H9 (cell line): ENCODE measurements at places on chromosomes 1 and 21. TPM values are rescaled to one million over a fixed set of nuclear protein-coding genes. Genes with fewer than 3 reads are reported as not detected.
A peak's percentile ranks its signal among the peaks of the same experiment; 100 is the strongest.

GRCh38 chr1:204150702-204151551, 917 bp downstream of the ETNK2 start:
- H3K27me3 ChIP-seq: no peaks in the 10 kb centered on the region; the same call in 1 of the 2 replicates
- no peaks in the 10 kb centered on the region for H3K36me3 ChIP-seq
- H3K4me3 ChIP-seq: peak overlapping the region; percentile 62
- peaks cover 4% of the 10 kb centered on the region; the same call in 1 of the 2 replicates for H3K4me1 ChIP-seq

- no peak overlapping the region for H3K27ac ChIP-seq
- H3K4me3 ChIP-seq: no peak overlapping the region
Measured at GRCh38 chr1:244092293-244092963, 41.3 kb downstream of the ZBTB18 start.

SNRPE gene
- total RNA-seq: 326 and 327 TPM in 2 replicates

DNA sequence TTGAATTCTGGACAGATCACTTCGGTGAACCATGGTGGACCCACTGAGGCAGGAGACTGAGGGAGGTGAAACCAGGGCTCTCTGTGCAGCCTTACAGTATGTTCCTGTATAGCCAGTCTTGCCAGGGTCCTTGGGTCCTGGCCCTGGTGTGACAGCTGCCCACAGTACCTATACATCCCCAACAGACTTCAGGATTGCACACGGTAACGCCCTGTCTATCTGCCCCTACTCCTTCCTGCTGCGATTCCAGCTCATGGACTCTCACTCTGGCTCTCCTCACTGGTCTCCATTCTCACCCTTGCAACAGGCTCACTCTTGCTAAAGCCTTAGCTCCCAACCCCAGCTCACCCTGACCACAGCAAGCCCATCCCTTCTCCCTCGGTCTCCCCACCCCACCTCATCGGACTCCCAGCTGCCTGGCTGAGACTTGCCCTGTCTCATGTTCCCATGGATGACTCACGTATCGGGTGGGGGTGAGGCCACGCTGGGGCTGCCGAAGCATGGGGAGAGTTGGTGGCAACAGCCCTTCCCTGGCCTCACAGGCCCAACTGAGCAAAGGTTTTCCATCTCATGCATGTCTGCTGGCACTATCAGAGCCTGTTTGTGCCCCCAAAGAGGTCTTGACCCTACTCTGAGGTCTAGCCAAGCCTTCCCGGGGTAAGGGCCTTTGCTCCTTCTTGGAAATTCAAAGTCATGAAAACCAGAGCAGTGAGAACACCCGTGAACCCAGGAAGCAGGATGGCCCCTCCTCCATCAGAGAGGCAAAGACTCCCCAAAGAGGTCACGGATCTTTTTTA, 7.1 kb downstream of the PHLDA3 start:
- H3K4me1 ChIP-seq: peaks cover 5% of the 10 kb centered on the region; the same call in 1 of the 2 replicates
- H3K27ac ChIP-seq: no peak overlapping the region
- no peaks in the 10 kb centered on the region for H3K27me3 ChIP-seq
- no peak for DNase-seq
- peaks cover 20% of the 10 kb centered on the region for H3K36me3 ChIP-seq
- H3K4me3 ChIP-seq: no peak overlapping the region; the same call in 2 of the 3 replicates

TXLNA gene
- total RNA-seq: 67.3 and 69.4 TPM in 2 replicates

DNA sequence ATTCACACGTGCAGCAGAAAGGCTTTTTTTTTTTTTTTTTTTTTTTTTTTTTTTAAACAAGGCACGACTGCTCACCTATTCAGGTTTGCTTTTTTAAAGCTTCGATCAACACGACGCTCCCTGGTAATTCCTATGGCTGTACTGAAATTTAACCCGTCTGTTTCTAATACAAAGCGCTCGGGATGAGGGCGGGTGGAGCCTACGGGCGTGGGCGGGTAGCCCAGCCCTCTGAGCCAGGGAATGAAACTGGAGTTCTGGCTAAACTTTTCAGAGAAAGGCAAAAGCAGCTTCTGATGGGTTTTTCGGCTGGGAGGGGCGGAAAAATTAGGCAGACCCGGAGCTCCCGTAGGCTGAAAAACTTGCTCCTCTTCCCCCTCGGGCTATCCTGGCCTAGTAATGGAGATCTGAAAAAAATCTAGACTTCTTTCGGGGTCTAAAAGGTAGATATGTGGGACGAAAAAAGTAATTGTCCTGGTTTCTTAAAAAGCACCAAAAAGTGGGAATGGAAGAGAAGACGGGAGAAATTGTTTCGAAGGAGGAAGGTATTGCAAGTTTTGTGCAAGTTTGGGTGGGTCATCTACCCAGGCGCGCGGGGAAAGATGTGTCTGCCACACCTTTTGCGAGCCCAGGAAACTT, 7.4 kb downstream of the NR5A2 start:
- no peaks in the 10 kb centered on the region for H3K36me3 ChIP-seq
- peaks cover 26% of the 10 kb centered on the region; the same call in 1 of the 2 replicates for H3K27me3 ChIP-seq
- peak; percentile 56 for DNase-seq
- no peak overlapping the region for H3K27ac ChIP-seq
- peaks cover 8% of the 10 kb centered on the region for H3K4me1 ChIP-seq

DNA sequence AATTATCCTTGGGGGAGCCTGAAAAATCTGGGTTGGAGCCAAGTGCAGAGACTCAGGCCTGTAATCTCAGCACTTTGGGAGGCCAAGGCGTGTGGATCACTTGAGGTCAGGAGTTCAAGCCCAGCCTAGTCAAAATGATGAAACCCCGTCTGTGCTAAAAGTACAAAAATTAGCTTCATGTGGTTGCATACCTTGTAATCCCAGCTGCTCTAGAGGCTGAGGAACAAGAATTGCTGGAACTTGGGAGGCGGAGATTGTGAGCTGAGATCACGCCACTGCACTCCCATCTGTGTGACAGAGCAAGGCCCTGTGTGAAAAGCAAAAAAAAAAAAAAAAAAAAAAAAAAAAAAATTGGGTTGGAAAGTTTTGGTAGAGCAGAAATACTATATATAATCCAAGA, 1563.6 kb upstream of the PRMT6 start:
- no peak overlapping the region for H3K27ac ChIP-seq
- no peaks in the 10 kb centered on the region for H3K4me1 ChIP-seq
- DNase-seq: no peak
- 0 out of 2 replicates have a peak, but pooled peaks cover 6% of the 10 kb centered on the region for H3K36me3 ChIP-seq
- H3K4me3 ChIP-seq: no peak overlapping the region

DNA sequence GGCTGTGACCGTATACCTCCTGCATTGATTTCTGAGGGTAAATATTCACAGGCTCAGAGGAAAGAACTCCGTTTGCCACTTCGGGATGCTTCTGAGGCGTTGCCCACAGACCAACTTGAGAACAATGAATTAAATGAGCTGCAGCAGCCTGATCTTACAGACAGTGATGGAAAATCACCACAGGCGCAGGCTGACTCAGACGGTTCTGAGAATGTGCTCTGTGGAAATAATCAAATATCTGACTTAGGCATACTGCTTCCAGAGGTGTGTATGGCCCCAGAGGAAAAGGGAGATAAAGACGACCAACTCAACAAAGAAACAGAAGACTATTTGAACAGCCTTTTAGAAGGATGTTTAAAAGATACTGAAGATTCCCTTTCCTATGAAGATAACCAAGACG, 76.7 kb upstream of the SCCPDH start:
- no peak overlapping the region for H3K27ac ChIP-seq
- peaks cover 36% of the 10 kb centered on the region for H3K36me3 ChIP-seq
- DNase-seq: no peak
- H3K4me3 ChIP-seq: no peak overlapping the region
- H3K4me1 ChIP-seq: peaks cover 3% of the 10 kb centered on the region; the same call in 1 of the 2 replicates

GRCh38 chr1:41357451-41358101, 3.7 kb upstream of the FOXO6 start:
- no peaks in the 10 kb centered on the region for H3K36me3 ChIP-seq
- H3K4me1 ChIP-seq: no peaks in the 10 kb centered on the region; the same call in 1 of the 2 replicates
- H3K4me3 ChIP-seq: peak overlapping the region; percentile 33; the same call in 1 of the 3 replicates
- H3K27ac ChIP-seq: no peak overlapping the region

TSPAN2 gene
- total RNA-seq: 9.4 and 10.8 TPM in 2 replicates

GRCh38 chr1:150596095-150596892, 16.9 kb upstream of the MCL1 start:
- no peak overlapping the region for H3K27ac ChIP-seq
- H3K4me3 ChIP-seq: no peak overlapping the region; the same call in 2 of the 3 replicates

GRCh38 chr1:109993885-109994284, 9.3 kb downstream of the AHCYL1 start:
- H3K4me1 ChIP-seq: no peaks in the 10 kb centered on the region
- peaks cover 15% of the 10 kb centered on the region for H3K36me3 ChIP-seq
- H3K27ac ChIP-seq: no peak overlapping the region
- no peaks in the 10 kb centered on the region for H3K27me3 ChIP-seq
- no peak for DNase-seq

DNA sequence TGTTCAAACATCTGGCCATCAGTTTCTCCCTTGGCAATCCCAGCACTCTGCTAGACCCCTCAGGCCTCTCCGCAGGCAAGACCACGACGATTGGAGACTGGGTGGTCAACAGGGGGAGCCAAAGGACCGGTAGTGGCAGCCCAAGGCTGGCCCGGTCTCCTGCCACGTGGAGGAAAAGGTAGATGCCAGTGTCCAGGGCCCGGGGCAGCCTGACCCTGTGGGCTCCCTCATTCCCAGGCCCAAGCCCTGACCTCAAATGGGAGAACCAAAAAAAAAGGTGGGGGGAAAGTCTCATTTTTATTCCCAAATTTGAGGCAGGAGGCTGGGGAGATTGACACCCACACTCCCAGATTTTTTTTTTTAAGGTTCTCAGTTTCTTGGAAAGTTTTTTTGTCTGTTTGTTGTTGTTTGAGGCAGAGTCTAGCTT, 24.8 kb downstream of the S100A6 start:
- no peaks in the 10 kb centered on the region for H3K27me3 ChIP-seq
- H3K36me3 ChIP-seq: no peaks in the 10 kb centered on the region
- no peak overlapping the region for H3K27ac ChIP-seq
- H3K4me1 ChIP-seq: no peaks in the 10 kb centered on the region
- H3K4me3 ChIP-seq: no peak overlapping the region

DNA sequence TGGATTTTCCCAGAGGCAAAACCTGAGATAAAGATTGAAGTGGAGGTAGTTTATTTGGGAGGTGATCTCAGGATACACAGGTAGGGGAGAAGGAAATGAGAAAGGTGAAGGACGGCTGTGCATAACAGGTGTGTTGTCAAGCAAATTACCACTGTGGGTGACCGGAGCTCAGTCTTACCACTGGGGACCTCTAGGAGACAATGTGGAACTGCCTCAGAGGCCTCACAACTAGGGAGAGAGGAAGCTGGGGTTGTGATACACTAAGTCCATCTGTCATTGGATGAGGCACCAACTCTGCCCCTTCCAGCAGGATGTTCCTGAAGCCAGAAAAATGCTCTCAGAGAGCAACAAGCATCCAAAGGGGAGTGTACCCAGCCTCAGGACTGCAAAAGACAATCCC, 32.6 kb downstream of the GRIK3 start:
- no peaks in the 10 kb centered on the region for H3K4me1 ChIP-seq
- H3K4me3 ChIP-seq: no peak overlapping the region
- H3K36me3 ChIP-seq: no peaks in the 10 kb centered on the region
- DNase-seq: peak; percentile 56
- H3K27ac ChIP-seq: no peak overlapping the region

DNA sequence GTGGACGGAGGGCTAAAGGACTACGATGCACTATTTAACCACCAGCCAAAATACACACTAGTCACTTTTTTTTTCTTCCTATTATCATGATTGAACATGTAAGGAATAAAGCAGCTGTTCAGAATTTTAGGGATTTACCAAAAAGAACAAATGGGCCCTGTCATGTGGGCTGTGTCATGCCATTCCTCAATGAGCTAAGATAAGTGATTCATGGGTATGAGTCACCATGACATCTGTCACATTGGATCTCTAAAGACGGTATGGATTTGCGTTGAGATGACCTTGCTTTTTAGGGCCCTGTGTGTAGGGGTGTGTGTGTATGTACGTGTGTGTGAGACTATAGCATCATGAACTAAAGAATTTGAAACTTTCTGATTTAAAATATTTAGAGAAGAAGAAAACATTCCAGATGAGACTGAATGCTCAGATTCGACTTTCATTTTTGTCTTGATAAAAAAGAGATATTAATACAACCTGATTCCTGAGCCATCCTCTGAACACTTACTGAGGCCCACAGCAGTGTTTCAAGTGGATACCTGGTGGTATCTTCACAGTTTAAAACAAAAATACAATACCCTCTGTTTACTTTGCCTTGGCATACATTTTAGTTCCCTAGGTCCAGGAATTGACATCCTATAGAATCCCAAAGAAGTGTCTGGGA, 246.1 kb upstream of the DUSP10 start:
- H3K27ac ChIP-seq: no peak overlapping the region
- H3K4me3 ChIP-seq: no peak overlapping the region
- H3K36me3 ChIP-seq: no peaks in the 10 kb centered on the region
- H3K4me1 ChIP-seq: no peaks in the 10 kb centered on the region
- DNase-seq: no peak

GRCh38 chr1:14602136-14602535, 3.7 kb downstream of the KAZN start:
- peaks cover 6% of the 10 kb centered on the region for H3K4me1 ChIP-seq
- DNase-seq: no peak
- H3K36me3 ChIP-seq: no peaks in the 10 kb centered on the region
- peaks cover 9% of the 10 kb centered on the region; the same call in 1 of the 2 replicates for H3K27me3 ChIP-seq
- no peak overlapping the region for H3K4me3 ChIP-seq
- H3K27ac ChIP-seq: no peak overlapping the region

PRR9 gene
- total RNA-seq: not detected in 2 replicates

GRCh38 chr1:240719953-240720700, 108.2 kb upstream of the GREM2 start:
- no peaks in the 10 kb centered on the region for H3K36me3 ChIP-seq
- no peaks in the 10 kb centered on the region for H3K4me1 ChIP-seq
- H3K4me3 ChIP-seq: no peak overlapping the region
- H3K27me3 ChIP-seq: no peaks in the 10 kb centered on the region
- no peak overlapping the region for H3K27ac ChIP-seq

DNA sequence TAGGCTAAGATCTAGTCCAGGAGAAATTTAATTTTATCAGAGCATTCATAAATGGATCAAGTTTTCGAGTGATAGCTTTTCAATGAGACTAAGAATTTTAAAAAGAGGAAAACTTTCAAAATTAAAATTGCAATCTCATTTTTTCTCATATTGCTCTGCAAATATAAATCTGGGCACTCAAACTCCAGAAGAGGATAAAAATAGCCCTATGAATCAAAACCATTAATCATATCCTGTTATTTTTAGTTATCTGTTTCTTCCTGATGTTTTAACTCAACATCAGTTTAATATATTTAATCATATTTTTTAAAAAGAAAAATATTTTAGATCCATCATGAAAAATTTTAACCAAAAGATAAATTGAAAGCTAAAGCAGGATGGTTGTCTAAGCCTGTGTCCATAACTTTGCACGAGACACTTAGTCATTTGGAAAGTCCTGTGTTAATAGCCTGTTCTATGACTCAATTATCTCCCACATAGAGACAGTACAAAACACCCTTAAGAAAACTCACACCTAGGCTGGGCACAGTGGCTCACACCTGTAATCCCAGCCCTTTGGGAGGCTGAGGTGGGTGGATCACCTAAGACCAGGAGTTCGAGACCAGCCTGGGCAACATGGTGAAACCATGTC, 17.1 kb upstream of the PRRC2C start:
- H3K27ac ChIP-seq: no peak overlapping the region
- H3K4me1 ChIP-seq: no peaks in the 10 kb centered on the region
- H3K36me3 ChIP-seq: no peaks in the 10 kb centered on the region
- no peak for DNase-seq

GRCh38 chr1:8629241-8630091, 188.0 kb downstream of the RERE start:
- H3K4me1 ChIP-seq: peaks cover 6% of the 10 kb centered on the region; the same call in 1 of the 2 replicates
- no peak overlapping the region for H3K27ac ChIP-seq
- no peak for DNase-seq
- no peaks in the 10 kb centered on the region; the same call in 2 of the 3 replicates for H3K36me3 ChIP-seq
- no peak overlapping the region for H3K4me3 ChIP-seq

CD1E gene
- total RNA-seq: not detected in 2 replicates

GRCh38 chr1:109389638-109390341, 7.9 kb downstream of the SORT1 start:
- H3K27ac ChIP-seq: no peak overlapping the region
- H3K4me3 ChIP-seq: no peak overlapping the region
- no peak for DNase-seq
- no peaks in the 10 kb centered on the region for H3K4me1 ChIP-seq
- H3K27me3 ChIP-seq: no peaks in the 10 kb centered on the region
